ENCODE measurements at places on chromosomes 3 and 15.

GRCh38 chr15:95085056-95085455 is 853.7 kb downstream of the MCTP2 start:
- no peak for DNase-seq

DNA sequence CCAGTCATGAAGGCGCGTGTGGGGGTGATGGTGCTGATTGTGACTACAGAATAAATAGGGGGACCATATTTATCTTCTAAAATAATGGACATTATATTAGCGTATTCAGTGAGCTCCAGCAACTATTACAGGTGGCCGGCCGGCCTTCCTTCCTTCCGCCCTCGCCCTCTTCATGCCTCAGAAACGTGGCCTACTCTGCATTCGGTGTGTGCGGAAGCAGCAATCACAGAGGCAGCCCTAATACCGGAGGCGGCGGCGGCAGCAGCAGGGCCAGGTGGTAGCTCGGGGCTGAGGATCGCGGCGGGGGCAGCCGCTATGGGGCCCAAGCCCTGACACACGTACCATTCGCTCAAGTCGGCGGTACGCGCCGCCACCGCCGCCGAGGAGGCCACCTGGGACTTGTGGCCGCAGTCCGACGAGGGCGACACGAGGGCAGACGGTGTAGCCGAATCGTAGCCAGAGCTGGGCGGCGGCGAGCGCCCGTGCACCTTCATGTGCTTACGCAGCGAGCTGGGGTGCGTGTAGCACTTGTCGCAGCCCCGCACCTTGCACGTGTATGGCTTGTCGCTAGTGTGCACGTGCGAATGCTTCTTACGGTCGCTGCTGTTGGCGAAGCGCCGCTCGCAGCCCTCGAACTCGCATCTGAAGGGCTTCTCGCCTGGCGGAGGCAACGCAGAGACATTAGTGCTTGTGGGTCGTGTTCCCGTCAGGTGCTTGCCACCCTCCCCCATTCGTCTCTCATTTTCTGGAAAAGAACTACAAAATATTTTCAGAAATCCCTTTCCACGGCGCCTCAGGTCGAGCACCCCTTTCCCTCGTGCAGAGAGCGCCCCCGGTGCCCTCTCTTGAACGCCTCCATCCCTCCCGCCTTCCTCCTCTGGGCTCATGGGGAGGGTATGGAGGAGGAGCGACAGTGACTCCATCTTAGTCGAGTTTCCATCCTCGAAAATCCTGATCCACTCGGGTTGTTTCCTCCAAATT is 15.5 kb downstream of the ZIC4 start:
- DNase-seq = no peak

DNA sequence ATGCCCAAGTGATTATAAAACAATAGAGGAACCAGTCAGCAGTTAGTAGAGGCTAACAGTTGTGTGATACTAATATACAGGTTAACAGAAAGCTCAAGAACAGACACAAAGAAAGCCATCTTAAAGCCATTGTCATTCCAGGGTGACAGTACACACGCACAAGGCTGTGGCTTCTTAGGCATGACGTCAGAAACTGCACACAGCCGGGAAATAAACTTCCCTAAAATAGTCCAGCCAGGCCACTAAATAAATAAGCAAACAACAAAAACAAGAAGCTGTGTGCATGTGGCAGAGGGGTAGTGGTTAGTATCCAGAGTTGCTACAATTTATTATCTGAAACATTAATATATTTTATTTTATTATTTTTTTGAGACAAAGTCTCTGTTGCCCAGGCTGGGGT is 49.8 kb downstream of the PPCDC start:
- no peak for DNase-seq

DNA sequence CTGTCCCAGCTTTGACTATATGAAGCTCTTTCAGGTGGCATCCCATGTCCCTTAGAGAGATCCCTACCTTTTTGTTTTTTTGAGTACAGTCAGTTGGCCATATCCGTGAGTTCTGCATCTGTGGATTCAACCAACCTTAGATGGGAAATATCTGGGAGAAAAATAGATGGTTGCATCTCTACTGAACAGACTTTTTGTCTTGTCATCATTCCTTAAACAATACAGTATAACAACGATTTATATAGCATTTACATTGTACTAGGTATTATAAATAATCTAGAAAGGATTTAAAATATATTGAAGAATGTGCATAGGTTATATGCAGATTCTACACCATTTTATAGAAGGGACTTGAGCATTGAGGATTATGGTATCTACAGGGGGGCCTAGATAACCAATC is 65.1 kb downstream of the APBA2 start:
- no peak for DNase-seq

Data from NCI-H1092 (cell line).